ENCODE measurements at places on chromosomes 5 and 9.
A peak's percentile ranks its signal among the peaks of the same experiment; 100 is the strongest.

DNA sequence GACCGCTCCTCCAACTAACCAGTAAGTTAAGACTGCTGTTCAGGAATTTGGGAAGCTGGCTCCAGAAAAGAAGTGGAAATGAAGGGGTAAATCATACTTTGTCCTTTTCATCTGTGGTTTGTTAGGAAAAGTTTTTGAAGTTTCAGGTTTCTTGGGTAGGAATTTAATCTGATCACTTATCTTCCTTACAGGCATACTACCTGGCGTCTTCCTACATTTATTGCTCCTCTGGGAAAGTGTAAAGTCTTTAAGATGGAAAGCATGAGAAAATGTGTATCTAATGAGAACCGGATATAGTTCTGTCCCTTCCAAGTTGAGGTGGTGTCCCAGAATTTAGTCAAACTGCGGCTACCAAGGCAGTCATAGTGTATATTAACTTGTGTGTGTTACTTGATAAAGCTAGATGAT lies 1.3 kb downstream of the RASA1 start:
- H3K27ac ChIP-seq, result peak overlapping the region; percentile 90
- no peaks in the 10 kb centered on the region for H3K36me3 ChIP-seq
- peak overlapping the region; percentile 80 for H3K4me3 ChIP-seq
- H3K4me1 ChIP-seq, result peaks cover 24% of the 10 kb centered on the region
- DNase-seq, result no peak
- H3K27me3 ChIP-seq, result no peaks in the 10 kb centered on the region

DNA sequence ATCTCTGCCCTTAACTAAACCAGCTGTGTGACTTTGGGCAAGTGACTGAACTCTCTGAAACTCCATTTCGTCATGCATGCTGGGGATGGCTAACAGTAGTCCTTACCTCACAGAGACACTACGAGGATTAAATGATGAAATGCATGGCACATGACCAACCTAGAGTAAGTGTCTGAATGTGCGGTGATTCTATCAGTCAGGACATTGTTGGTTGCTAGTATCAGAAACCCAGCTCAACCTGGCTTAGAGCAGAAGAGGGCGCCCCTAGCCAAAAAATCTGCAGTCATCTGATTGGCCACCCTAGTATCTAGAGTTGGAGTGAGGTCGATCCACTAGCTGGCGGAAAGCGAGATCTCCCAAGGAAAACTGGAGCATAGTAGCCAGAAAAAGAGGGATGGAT lies 25.2 kb downstream of the NEURL1B start:
- H3K27me3 ChIP-seq, result no peaks in the 10 kb centered on the region
- no peak for DNase-seq
- no peak overlapping the region for H3K4me3 ChIP-seq
- H3K4me1 ChIP-seq, result peaks cover 4% of the 10 kb centered on the region

- H3K27ac ChIP-seq, result no peak overlapping the region
- no peaks in the 10 kb centered on the region for H3K36me3 ChIP-seq
- H3K27me3 ChIP-seq, result no peaks in the 10 kb centered on the region
- no peak for DNase-seq
- no peaks in the 10 kb centered on the region for H3K4me1 ChIP-seq
Observed at GRCh38 chr5:143562935-143563334, 159.4 kb upstream of the NR3C1 start.

GRCh38 chr5:123285122-123286023 lies 137.8 kb downstream of the CEP120 start:
- H3K36me3 ChIP-seq, result no peaks in the 10 kb centered on the region
- H3K4me1 ChIP-seq, result peaks cover 3% of the 10 kb centered on the region
- peak overlapping the region; percentile 11 for H3K4me3 ChIP-seq
- peaks cover 32% of the 10 kb centered on the region for H3K27me3 ChIP-seq
- DNase-seq, result no peak
- no peak overlapping the region for H3K27ac ChIP-seq

DNA sequence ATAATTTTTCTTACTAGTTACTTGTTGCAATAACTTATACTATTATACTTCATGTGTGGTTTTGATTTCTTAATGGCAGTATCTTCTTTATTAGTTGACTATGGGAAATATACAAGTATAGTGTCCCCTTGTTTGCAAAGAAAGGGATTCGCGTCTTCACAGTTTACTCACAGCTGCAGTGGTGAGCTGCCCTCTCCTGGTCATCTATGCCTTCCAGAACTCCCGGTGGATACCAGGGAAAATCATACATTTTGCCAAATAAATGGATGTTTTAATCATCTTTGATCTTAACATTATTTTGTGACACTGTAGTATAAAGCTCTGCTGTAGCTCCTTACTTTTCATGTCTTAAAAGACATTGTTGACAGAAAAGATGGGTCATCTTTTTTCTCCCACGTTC lies 142.0 kb downstream of the ZCCHC7 start:
- H3K27me3 ChIP-seq, result no peaks in the 10 kb centered on the region
- DNase-seq, result no peak
- no peak overlapping the region for H3K4me3 ChIP-seq
- H3K27ac ChIP-seq, result no peak overlapping the region
- no peaks in the 10 kb centered on the region for H3K36me3 ChIP-seq

- H3K27me3 ChIP-seq, result no peaks in the 10 kb centered on the region
- H3K4me3 ChIP-seq, result no peak overlapping the region
- no peak overlapping the region for H3K27ac ChIP-seq
- H3K4me1 ChIP-seq, result peaks cover 12% of the 10 kb centered on the region
- no peak for DNase-seq
Observed at GRCh38 chr9:132791699-132792240, 86.3 kb downstream of the AK8 start.

DNA sequence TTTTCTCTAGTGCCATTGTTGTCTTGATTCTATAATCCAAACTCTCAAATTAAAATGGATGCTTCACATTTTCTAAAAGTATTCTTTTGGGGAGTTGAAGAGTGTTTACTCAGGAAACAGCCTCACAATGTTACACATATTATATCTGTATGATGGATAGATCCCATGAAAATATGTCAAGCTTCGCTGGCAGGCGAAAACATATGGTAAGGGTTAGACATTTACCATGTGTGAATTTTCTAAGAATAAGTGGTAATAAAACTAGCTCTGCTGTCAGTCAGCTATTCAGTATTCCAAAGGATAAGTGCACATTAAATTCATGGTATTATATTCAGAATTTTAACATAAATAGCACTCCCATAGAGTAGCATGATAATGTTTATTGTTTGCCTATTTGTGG lies 13.3 kb upstream of the ADCY2 start:
- H3K27me3 ChIP-seq, result no peaks in the 10 kb centered on the region
- no peak overlapping the region for H3K27ac ChIP-seq
- no peaks in the 10 kb centered on the region for H3K4me1 ChIP-seq
- no peaks in the 10 kb centered on the region for H3K36me3 ChIP-seq
- DNase-seq, result no peak
- no peak overlapping the region for H3K4me3 ChIP-seq

DNA sequence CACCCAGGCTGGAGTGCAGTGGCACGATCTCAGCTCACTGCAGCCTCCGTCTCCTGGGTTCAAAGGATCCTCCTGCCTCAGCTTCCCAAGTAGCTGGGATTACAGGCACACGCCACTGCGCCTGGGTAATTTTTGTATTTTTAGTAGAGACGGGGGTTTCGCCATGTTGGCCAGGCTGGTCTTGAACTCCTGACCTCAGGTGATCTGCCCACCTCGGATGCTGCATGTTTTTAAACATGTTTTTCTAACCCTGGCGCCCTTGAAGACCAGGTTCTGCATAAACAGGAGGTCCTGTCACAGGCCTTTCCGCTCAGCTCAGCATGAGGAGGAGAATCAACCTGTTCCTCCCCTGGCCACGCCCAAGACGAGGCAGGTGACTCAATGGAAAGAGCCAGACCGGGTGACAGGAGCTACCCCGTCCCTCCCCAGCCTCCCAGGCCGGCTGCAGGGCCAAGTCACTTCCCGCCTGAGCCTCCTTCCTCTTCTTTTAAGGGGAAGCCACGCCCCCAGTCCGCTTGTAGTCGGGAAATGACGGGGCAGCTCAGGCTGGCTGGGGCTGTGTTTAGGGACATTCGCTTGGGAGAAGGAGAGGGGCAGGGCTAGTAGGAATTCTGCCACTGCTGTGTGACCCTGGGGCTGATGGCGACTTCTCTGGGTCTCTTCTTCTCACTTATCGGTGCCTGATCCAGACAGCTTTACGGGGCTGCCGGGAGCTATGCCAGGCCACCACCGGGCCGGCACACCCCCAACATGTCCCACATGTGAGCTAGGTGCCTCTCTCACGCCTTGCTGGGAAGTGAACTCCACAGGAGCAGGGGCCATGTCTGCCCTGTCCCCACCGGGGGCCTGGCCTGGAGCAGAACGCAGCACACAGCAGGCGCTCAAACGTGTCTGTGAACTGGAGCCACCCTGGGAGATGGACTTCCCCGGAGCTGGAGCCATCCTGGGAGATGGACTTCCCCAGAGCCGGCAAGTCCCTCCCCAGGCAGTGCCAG lies 6.1 kb downstream of the NOTCH1 start:
- H3K27me3 ChIP-seq, result no peaks in the 10 kb centered on the region
- H3K27ac ChIP-seq, result peak overlapping the region; percentile 84
- DNase-seq, result peak; percentile 95
- no peak overlapping the region for H3K4me3 ChIP-seq
- H3K36me3 ChIP-seq, result peaks cover 6% of the 10 kb centered on the region

DNA sequence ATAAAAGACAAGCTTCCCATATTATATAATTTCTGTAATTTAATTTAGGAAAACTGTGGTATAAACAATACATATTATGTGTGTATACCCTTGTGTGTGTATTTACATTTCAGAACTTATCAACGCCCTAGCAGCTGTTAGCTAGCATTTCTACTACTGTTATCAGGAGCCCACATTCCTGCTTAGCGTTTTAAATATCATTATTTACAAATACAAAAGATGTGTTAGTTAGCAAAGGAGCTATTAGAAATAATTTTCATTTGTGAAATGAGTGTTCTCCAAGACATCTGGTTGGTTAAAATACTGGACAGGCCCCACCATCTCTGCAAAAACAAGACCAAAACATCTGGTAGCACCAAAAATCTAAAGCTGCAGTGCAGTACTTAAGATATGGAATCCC lies 48.0 kb downstream of the EPB41L4A start:
- no peaks in the 10 kb centered on the region for H3K36me3 ChIP-seq
- no peak overlapping the region for H3K4me3 ChIP-seq

- peaks cover 5% of the 10 kb centered on the region for H3K4me1 ChIP-seq
- H3K4me3 ChIP-seq, result no peak overlapping the region
- H3K36me3 ChIP-seq, result no peaks in the 10 kb centered on the region
- no peak overlapping the region for H3K27ac ChIP-seq
- peak; percentile 67 for DNase-seq
- no peaks in the 10 kb centered on the region for H3K27me3 ChIP-seq
Observed at GRCh38 chr9:119004618-119004990, 364.6 kb downstream of the BRINP1 start.

DNA sequence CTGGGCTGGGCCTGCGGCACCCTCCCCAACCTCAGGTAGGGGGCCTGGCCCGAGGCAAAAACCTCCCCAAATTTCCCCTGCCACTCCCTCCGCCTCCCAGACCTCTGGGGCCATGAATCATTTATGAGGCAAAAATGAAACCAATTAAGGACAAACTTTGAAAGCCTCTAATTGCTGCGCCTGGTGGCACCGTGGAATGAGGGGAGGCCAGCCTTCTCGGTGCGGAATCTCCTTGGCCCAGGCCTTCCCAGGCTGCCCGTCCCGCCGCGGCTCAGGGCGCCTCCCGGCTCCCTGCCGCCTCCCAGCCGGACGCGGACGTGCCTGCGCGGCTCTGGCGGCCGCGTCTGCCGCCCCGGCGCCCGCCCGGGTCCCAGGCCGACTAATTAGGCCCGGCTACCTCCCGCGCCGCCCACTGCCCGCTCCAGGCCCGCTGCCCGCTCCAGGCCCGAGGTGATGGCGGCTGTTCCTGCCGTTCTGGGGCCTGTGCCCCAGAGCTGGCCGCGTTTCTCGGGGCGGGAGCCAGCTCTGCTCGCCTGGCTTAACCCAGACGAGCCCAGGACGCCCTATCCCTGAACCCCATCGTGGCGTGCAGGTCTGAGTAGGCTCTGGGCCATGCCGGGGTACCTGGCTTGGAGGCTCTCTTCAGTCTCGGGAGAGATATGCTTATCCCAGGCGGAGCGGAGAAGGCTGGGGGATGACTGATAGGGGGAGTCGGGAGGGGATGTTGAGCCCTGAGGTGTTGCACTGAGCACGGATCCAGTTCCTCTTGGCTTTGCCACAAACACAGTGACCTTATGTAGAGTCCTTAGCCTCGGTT lies 20.1 kb downstream of the CXXC5 start:
- no peaks in the 10 kb centered on the region for H3K27me3 ChIP-seq
- H3K27ac ChIP-seq, result peak overlapping the region; percentile 91
- H3K4me3 ChIP-seq, result peak overlapping the region; percentile 64
- no peak for DNase-seq

DNA sequence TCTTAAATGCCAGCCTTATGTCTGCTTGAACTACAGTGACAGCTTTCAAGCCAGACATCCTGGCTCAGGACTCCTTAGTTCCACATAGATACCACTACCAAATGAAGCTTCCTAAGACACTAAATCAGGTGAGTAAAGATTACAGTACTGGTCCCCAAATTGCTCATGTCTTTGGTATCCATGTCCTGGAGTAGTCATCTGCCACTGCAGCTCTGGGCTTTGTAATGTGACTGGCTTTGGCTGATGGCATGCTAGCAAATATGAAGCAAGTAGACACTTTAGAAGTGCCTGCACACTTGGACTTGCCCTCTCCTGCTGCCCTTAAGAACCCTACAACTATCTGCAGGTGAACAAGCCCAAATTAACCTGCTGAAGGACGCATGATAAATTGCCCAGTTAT lies 334.9 kb downstream of the BNC2 start:
- no peaks in the 10 kb centered on the region for H3K36me3 ChIP-seq
- H3K4me1 ChIP-seq, result no peaks in the 10 kb centered on the region
- DNase-seq, result no peak
- no peaks in the 10 kb centered on the region for H3K27me3 ChIP-seq

DNA sequence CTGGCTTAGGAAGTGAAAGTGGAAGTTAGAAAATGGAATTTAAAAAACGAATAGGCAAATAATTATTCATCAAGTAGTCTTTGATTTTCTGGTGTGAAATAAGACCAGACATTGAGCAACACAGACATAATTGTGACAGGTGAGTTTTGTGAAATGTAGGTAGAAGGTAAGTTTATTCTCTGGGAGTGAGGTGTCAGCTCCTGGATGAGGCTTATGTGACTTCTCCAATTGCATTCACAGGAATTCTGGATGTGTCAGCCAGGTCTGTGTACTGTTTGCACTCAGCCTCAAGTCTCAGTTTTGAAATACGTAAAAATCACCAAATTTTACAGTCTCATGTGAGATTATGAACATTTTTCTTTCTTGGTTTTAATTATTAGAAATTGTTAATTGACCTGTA lies 537.6 kb downstream of the CETN3 start:
- H3K4me1 ChIP-seq, result no peaks in the 10 kb centered on the region
- H3K27ac ChIP-seq, result no peak overlapping the region
- H3K4me3 ChIP-seq, result no peak overlapping the region
- no peak for DNase-seq
- H3K27me3 ChIP-seq, result no peaks in the 10 kb centered on the region

DNA sequence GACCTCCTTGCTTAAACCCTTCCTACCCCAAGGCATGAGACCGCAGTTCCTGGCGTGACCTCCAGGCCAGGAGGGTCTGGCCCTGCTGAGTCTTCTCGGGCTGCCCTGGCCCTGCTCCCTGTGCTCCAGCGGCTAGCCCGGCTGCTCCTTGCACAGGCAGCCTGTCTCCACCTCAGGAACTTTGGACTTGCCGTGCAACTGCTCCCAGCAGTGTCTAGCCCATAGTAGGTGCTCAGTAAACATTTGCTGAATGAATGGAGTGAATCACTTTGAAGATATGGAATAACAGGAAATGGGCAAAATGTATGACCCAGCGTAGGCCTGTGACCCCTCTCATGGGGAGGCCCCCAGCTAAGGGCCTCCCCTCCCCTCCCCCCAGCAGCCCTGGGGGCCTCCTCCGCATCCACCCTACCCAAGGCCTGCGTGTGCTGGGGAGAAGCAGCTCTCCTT lies 127.1 kb downstream of the ZNF354C start:
- no peaks in the 10 kb centered on the region for H3K36me3 ChIP-seq
- H3K4me3 ChIP-seq, result no peak overlapping the region
- peaks cover 17% of the 10 kb centered on the region for H3K27me3 ChIP-seq
- no peak for DNase-seq

Measured in suprapubic skin (tissue), 4 donors.